Vagina (tissue), 2 donors: ENCODE measurements at places on chromosomes 2 and 18. TPM values are rescaled to one million over a fixed set of nuclear protein-coding genes. Genes with fewer than 3 reads are reported as not detected.

GRCh38 chr18:41324934-41325333 is 630.1 kb upstream of the PIK3C3 start:
- no peak overlapping the region for H3K27ac ChIP-seq
- DNase-seq: no peak
- H3K4me3 ChIP-seq: no peak overlapping the region

DNA sequence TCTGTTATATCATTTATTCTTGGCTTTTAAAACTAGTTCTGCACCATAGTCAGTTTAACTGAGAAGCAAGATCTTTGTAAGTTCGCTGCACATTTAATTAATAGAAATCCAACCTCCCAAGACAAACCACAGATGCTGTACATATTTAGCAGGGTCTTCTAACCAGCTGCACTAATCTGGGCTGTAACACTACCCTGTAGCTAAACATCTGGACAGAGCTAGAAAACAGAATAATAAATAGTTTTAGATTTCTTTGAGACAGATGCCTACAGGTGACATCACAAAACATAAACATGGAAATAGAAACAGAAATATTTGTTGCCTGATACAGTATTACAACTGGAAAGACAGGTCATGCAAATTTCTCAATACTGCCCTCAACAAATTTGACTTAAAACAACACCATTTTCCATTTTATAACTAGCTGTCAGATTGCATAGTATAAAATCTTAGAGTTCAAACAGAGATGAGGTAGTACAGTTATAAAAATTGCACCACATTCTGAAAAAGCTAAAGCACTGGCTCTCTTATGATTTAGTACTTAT is 315.1 kb downstream of the NR4A2 start:
- H3K36me3 ChIP-seq: no peaks in the 10 kb centered on the region
- no peak overlapping the region for H3K4me3 ChIP-seq
- H3K27ac ChIP-seq: no peak overlapping the region
- DNase-seq: no peak
- H3K4me1 ChIP-seq: no peaks in the 10 kb centered on the region
- H3K27me3 ChIP-seq: no peaks in the 10 kb centered on the region

DNA sequence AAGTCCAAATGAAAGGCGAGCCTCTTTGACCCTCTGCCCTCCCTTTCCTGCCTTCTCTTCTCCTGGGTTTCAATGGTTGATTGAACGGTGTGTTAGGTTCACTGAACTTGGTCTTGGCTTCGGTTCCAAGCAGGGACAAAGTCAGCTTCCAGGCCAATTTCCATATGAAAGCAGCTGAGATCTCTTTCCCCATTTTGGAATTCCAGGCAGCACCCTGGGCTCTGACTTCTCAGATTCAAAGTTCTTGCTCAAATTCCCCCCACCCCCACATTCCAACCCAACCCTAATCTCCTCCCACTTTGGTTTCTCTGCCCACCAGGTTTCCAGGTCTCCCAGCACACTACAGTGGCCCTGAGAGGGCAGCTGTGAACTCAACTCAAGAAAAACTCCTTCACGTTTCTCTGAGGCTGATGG is 231.0 kb downstream of the INSIG2 start:
- no peak overlapping the region for H3K27ac ChIP-seq
- no peak for DNase-seq
- no peaks in the 10 kb centered on the region for H3K4me1 ChIP-seq
- H3K4me3 ChIP-seq: no peak overlapping the region
- H3K27me3 ChIP-seq: no peaks in the 10 kb centered on the region
- H3K36me3 ChIP-seq: no peaks in the 10 kb centered on the region

DNA sequence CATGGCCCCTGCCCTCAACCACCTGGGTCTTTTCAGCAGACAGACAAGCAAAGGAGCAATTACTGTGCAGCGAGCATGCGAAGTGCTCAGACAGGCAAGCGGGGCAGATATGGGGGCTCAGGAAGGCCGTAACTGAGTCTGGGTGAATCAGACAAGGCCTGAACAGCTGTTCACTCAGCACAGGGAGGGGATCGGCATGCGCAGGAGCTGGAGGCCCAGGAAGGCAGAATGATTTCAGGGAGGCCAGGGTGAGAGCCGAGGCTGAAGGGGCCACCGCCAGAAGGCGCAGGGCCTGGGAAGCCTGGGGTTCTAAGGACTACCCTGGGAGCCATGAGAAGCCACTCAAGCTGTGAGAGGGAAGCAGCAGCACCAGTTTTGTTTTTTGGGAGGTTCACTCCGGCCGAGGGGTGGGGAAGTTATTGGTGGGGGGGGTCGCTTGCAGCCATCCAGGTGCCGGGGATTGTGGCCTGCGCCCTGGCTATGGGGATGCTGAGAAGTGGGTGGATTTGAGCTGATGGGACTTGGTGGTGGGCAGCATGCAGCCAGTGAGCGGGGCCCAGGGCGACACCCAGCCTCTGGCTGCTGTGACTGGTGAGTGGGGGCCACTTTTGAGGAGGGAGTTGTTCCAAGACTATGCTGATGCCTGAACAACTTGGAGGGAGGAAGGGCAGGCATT is 132.2 kb downstream of the TSN start:
- no peak overlapping the region for H3K27ac ChIP-seq
- no peaks in the 10 kb centered on the region for H3K4me1 ChIP-seq
- H3K27me3 ChIP-seq: no peaks in the 10 kb centered on the region
- no peak for DNase-seq
- no peaks in the 10 kb centered on the region for H3K36me3 ChIP-seq

The PSMA8 gene
- total RNA-seq: not detected

DNA sequence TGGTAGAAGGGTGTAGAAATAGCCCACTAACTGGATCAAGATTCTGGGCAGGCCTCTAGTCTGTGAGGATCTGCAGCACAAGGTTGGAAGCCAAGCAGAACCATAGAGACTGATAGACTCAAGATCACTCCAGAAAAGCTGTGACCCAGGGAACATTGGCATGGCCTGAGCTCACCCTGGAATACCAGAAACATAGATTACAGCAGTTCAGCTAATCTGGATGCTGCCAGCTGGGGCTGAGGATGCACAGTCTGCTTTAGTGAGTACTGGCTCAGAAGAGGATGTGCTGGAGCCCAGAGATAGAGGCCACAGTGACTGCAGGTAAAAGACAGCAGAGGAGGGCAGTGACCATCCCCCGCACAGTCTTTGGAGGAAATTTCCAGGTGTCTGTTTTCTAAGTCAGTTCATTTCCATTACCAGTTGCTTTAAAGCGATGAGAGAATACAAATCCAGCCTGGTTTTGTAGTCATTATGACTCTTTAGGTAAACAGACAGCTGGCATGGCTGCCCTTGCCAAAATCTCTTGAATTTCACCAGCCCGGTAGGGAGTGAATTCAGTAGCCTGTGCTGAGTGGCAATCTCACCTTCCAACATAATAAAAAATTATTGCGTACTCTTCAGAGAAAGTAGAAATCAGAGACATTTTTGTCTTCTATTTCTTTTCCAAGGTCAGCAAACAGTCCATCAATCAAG is 119.2 kb downstream of the ANTXR1 start:
- no peak overlapping the region for H3K27ac ChIP-seq
- no peak for DNase-seq
- H3K27me3 ChIP-seq: no peaks in the 10 kb centered on the region
- peaks cover 3% of the 10 kb centered on the region for H3K4me1 ChIP-seq
- peaks cover 5% of the 10 kb centered on the region for H3K36me3 ChIP-seq

The LOXHD1 gene
- not detected for total RNA-seq

DNA sequence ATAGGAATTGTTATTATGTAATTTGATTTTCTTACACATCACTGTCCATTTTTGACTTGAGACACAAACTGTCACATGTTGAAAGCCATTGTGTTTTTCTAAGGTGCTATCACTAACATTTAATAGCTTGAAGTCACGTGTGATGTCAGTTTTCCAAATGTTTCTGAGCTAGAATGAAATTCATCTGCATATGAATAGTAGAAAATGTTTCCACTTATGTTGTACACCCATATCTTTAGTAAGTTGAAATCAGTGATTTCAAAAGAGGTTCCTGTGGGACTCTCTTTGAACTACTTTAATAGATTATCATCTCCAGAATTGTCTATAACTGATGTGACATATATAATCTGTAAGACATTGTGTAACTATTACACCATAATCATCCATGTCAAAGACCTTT is 27.8 kb downstream of the ABCG5 start:
- no peaks in the 10 kb centered on the region for H3K4me1 ChIP-seq
- H3K27me3 ChIP-seq: no peaks in the 10 kb centered on the region
- H3K27ac ChIP-seq: no peak overlapping the region
- H3K36me3 ChIP-seq: peaks cover 16% of the 10 kb centered on the region
- DNase-seq: no peak

- no peaks in the 10 kb centered on the region for H3K36me3 ChIP-seq
- H3K4me3 ChIP-seq: no peak overlapping the region
- no peaks in the 10 kb centered on the region for H3K27me3 ChIP-seq
- no peak for DNase-seq
These were observed 459.2 kb upstream of the ACVR2A start for GRCh38 chr2:147385600-147385999.

DNA sequence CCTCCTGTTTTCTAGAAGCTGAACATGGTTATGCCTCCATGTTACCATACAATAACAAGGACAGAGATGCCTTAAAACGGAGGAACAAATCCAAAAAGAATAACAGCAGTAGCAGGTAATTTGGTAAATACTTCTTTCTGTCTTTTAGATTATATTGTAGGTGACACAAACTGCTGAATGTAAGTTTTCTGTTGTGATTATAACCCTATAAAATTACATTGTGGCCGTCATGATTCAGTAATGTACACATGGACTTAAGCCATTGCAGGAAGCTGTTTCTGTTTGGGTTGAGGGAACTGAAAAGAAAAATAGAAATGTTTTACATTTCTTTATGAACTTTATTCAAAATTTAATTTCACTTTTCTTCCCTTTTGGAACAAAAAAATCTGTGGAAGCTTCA is 1.2 kb downstream of the MXD1 start:
- peaks cover 28% of the 10 kb centered on the region for H3K4me1 ChIP-seq
- no peaks in the 10 kb centered on the region for H3K27me3 ChIP-seq
- DNase-seq: no peak
- H3K27ac ChIP-seq: peak overlapping the region; percentile 96
- H3K36me3 ChIP-seq: no peaks in the 10 kb centered on the region

The DYNAP gene
- total RNA-seq: not detected
